ENCODE measurements at places on chromosomes 7 and 10.

DNA sequence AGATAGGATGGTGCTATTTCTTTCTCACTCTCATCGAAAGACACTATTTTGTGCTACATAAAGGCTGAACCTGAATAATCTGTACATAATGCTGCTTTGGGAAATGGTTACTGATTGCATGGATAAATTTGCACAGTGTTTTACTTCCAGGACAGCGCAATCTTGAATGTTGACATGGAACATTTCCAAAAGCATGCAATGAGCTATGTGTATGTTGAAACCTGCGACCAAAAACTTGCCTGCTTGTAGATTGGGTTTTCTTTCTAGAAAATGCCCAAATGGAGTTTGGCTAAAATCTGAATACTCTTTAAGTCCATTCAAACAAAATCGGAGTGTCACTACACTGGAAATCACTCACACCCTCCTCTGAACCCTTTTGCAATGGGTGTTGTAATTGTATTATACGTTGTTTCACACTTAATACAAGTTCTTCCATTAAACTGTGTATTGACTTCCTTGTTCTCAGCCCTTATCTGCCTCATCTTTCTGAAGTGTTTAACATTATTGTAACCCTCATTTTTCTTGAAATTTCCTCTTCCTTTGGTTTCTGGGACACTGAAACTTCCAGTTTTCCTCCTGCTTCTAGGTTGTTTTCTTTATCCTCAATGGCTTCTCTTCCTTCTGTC, 73.7 kb upstream of the CAPZA2 start:
- DNase-seq = no peak

DNA sequence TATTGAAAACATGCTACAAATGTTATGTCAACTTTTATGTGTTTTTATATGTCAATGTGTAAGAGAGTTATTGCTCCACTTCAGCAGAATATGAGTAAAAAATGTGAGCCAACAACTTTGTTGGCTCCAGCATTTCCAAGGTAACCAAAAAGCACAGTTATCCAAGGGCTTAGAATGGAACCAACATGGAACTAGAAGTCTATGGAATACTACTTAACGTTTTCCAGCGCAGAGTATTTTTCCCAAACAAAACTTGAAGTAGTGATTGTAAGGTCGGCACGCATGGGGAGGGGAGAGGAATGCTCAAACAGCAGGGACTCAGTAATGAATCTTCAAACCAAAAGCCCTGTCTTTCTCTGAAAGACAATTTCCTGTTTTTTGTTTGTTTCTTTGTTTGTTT, 45.0 kb upstream of the TSPAN13 start:
- no peak for DNase-seq

GRCh38 chr7:139065323-139065722, 29.5 kb upstream of the ZC3HAV1L start:
- no peak for DNase-seq

GRCh38 chr7:122618585-122619189, 80.2 kb downstream of the RNF133 start:
- DNase-seq = no peak

DNA sequence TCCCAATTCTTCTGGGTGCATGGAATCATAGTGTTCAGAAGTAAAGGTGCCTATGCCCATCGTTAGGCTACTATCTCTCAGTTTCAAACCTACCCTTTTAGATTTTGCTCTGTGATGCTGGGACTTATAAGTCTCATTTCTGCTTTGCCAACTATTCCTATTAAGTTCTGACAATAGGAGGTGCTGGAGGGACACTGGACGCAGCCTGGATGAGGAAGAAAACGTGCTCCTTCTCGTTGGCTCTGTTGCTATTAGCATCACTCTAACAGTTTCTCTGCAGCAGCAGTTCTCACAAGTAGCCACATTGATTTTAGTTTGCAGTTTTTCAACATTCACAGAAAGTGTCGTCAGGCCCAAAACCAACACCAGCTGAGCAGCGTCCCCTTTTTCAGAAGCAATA, 72.4 kb downstream of the ABCC2 start:
- no peak for DNase-seq

- no peak for DNase-seq
These were observed 76.8 kb downstream of the CLEC2L start for GRCh38 chr7:139600306-139600705.

- DNase-seq = no peak
These were observed 1.3 kb downstream of the INPP5A start for GRCh38 chr10:132538790-132539421.

DNA sequence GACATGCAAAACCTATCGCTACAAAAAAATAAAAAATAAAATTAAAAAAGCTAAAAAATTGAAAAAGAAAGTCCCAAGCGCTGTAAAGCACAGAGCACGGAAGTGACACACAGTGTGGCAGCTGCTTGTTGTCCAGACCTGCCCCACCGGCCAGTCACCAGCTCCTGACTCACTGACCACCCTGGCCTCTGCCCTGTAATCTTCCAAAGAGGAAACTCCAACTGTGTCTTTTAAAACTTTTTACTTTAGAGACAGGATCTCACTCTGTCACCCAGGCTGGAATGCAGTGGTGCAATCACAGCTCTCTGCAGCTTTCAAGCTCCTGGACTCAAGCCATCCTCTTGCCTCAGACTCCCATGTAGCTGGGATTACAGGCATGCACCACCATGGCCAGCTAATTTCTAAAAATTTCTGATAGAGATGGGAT, 23.6 kb downstream of the GNA12 start:
- DNase-seq = no peak

GRCh38 chr10:13648425-13648824, 61.7 kb downstream of the PRPF18 start:
- no peak for DNase-seq

- no peak for DNase-seq
These were observed 156.4 kb downstream of the CTTNBP2 start for GRCh38 chr7:117716707-117717299.

- DNase-seq = no peak
These were observed 3.5 kb downstream of the MNX1 start for GRCh38 chr7:157006829-157007469.

DNA sequence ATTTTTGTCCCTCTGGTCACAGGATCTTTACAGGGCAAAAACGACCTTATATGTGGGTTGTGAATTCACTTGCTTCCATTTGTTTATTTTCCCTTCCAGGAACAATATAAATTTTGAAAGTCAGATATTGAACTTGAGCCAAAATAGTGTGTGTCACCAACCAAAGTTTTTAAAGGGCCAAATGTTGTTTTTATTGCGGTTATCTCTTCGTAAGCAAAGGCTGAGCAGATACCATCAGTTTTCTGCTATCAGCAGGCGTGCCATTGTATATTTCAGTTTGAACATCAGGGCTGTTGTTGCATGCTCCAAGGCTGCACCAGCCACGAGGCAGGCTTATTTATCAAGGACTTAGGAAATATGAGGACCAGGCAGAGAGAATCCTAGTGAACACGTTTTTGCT, 160.3 kb downstream of the PAXIP1 start:
- DNase-seq = no peak

DNA sequence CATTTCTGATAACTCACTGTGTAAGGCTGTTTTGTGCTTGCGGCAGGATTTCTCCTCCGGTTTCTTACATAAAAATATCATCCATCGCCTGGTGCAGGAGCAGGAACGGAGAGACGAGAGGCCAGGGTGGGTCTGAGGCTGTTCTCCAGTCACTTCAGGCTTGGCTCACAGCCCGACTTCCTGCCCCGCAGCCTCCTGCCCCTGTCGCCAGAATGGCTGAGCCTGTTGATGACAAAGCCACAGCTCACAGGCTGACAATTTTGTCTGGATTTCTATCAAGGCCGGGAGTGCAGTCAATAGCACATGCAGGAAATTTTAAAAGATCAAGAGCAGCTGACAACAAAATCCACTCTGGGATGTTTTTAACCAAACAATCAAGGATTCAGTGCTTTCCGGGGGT, 229.7 kb upstream of the ZNF32 start:
- no peak for DNase-seq

GRCh38 chr7:120554960-120555571, 282.1 kb downstream of the KCND2 start:
- DNase-seq = no peak

DNA sequence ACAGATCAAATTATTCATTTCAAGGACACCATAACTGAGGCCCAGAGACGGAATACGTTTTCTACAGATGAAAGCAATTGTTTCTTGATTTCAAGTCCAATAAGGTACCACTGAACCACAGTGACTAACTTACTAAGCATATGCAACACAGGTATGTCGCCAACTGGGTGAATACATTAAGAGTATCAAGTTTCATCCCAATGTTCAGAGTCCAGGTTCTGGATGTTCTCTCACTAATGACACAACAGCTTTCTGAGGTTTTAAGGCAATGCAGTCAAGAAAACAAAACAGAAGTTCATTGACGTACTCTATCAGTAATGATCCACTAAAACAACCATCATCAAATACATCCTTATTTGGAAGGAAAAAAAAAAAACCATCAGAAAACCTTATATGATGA, 35.8 kb downstream of the NSUN6 start:
- no peak for DNase-seq

DNA sequence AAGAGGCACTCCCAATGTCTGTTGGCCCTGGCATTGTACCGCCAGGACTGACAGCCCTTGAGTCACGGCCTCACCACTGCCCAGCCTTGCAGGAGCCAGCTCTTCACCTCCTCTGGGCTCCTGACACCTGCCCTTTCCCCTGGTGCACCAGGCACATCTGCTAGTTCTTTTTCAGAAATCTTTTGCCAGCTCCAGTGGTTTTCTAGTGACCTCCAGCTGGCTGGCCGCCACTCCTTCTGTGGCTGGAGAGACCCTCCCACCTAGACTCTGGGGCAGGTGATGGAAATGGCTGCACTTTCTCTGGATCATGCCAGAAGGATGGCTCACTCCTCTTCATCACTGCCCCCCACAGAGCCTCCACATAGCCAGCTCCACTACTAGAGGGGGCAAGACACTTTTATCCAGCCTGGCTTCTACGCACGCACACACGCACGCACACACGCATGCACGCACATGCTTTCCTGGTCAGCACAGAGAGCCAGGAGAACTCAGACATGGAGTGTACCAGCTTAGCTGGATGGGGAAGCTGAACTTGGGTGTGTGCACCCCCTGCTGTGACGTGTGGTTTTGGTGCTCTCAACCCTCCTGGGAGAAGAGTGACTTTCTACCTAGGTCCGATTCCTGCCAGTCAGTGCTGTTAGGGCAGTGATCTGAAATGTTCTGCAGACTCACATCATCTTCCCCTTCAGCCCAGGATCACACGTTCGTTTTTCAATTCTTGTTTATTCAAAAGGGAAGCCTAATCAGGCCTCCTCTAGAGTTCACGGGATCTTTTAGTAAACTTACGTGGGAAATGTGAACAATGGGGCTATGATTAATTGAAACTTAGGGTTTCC, 222.0 kb downstream of the PRPF18 start:
- DNase-seq = no peak

- DNase-seq = no peak
These were observed 137.5 kb downstream of the ST7 start for GRCh38 chr7:117090791-117091190.

DNA sequence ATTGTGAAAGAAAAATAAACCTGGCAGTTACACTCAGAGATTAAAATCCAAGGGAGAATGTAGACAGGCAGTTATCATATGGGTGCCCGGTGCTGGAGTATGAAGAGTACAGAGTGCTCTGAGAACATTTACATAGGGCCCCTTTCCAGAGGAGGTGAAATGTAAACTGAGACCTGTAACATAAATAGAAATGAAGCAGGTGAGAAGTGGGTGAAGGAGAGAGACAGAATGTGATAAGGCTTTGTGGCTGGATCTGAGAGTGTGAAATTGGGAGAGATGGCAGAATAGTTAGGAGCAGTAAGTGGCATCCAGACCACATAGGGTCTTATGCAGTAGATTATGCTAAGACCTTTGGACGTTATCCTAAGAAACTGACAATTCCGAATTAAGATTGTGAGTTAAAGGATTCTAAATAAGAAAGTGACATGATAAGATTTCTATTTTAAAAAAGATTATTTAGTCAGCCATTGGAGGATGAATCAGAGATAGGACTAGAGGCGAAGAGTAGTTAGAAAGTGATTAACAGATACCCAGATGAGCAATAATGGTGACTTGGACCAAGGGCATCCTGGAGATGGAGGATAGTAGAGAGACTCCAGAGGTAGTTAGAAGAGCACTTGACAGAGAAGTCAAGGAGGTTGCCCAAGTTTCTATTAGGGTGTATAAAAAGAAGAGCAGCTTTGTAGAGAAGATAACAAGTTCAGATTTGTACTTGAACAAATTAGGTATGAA, 36.7 kb downstream of the DNAH11 start:
- no peak for DNase-seq

GRCh38 chr7:154628556-154628955, 374.4 kb downstream of the PAXIP1 start:
- no peak for DNase-seq

GRCh38 chr7:12640299-12641096, 46.9 kb upstream of the ARL4A start:
- DNase-seq = no peak

GRCh38 chr7:107615910-107616680, 36.0 kb downstream of the BCAP29 start:
- no peak for DNase-seq

DNA sequence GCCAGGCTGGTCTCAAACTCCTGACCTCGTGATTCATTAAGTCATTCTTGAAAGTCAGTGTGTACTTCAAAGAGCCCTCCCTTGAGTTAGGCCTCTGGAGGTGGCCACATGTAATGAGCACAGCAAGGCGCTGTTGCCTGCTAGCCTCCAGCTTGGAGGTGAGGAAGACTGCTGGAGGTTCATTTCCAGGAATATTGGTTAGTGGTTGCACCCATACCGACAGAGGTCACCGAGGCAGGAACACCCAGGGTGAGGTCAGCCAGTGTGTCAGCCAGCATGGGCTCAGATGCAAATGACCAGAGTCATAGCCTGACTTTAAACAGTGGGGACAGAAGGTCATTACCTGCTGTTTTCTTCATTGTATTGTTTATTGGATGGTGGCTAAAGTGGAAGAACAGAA, 85.0 kb downstream of the PLPP4 start:
- no peak for DNase-seq

DNA sequence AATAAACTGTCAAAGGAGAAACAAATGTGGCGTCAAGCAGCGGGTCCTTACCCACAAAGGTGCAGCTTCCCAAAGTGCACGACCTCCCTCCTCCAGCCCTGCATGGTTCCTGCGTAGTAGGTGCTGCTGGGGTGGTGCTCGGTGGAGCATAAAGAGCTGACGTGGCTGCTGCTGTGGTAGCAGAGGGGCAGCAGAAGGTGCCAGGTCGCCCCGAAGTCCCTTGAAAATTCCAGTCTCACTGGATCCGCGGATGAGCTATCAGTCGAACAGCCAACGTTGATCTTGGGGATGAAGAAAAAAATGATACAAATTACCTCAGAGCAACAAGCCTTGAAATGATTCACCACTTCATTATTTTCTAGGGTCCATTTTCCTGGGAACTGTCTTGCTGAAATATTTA, 105.0 kb upstream of the SLC26A5 start:
- no peak for DNase-seq

All from activated B cell treated with CpG ODN at 0.5 μM for 24 hours (primary cell).